ENCODE measurements at places on chromosomes 1 and 21.
A peak's percentile ranks its signal among the peaks of the same experiment; 100 is the strongest.

DNA sequence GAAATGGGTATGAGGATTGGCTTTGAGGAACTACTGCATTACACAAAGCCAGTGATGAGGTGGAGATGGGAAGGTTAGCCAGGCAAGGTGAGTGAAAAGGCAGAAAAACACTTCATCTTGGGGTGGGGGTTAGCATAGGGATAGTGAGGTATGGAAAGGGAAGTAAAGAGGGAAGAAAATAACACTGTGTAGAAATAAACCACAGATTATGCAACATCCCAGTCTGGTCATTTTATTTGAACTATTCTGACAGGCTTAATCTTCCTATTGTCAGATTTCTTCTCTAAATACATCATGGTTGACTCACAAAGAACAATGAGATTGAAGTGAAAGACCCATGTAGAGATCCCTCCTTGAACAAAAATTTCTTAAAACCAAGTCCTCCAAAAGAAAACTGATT lies 640.2 kb downstream of the PTPRC start:
- no peak for DNase-seq

DNA sequence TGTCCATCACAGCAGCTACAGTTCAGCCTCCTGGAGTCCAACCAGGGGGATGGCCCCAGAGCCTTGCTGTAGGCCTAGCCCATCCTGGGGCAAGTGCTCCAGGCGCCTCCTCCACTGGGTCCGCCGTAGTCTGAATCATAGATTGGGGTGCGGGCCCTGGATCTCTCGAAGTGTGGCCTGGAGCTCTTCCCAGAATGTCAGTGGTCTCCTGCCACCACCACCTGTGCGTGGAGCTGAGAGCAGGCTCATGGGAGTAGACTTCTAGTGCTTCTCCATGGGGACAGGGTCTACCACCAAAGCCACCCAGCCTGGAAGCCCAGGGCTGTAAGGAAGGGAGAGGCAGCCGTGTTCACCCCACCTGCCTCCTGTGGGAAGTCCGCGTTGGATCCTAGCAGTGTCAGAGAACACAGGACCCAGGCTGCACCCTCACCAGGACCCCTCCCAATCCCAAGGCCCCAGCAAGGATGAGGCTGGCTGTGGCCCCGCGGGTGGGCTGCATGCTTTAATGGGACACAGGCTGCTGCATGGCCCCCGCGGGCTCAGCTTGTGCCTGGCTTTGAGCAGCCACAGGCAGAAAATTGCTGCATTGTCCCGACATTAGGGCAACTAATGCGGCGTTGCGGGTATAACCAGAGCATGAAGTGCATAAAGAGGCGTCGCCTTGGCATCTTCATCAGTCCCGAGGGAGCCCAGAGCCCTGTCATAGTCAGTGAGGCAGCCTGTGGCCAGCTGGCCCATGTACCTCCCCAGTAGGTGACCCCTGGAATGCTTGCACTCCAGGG lies 735 bp upstream of the HES3 start:
- DNase-seq = no peak

GRCh38 chr1:5739561-5740078 lies 252.6 kb downstream of the NPHP4 start:
- DNase-seq = no peak

DNA sequence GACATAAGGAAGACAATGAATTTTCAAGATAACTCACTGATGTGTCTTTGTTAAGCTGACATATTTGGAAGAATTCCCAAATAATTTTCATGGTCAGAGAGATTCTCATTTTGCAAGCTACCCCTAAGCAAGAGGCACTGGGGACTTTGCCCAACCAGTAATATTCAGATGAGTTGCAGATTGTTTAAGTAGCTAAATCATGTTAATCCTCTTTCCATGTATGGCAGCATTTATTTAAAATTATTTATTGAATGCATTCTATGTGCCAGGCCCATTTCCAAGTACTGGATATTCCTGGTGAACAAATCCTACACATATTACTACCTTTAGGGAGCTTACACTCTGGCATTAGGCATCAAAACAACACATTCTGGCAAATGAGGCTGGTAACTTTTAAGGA lies 56.5 kb upstream of the BACH1 start:
- DNase-seq = no peak

- no peak for DNase-seq
Observed at GRCh38 chr1:7580923-7581753, 190.0 kb upstream of the VAMP3 start.

GRCh38 chr21:16500271-16500670 lies 770.5 kb downstream of the USP25 start:
- DNase-seq = no peak

GRCh38 chr1:170593173-170594011 lies 61.4 kb downstream of the GORAB start:
- DNase-seq = no peak

GRCh38 chr1:117967477-117967876 lies 37.9 kb downstream of the WDR3 start:
- peak; percentile 15 for DNase-seq

- DNase-seq = no peak
Observed at GRCh38 chr1:205772607-205773032, 2.7 kb downstream of the RAB29 start.

DNA sequence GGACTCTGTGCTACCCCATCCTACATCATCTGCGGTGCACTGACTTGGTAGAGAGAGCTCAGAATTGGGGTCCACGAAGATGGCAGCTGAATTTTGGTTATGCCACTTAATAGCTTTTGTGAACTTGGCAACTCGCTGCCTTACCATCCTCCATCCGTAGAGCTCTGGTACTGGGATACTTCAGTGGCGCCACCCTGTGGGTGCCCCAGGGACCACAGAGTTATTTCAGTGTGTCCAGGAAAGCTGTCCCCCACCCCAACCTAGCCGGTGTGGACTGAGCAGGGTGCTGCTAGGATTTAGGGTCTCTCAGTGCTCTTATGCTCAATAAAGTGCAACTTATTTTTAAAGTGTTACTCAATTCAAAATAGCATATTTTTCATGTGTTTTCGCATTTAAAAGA lies 9.0 kb upstream of the USF1 start:
- no peak for DNase-seq

GRCh38 chr1:62057641-62058290 lies 136.9 kb upstream of the L1TD1 start:
- no peak for DNase-seq

GRCh38 chr1:222090103-222090502 lies 348.2 kb upstream of the DUSP10 start:
- DNase-seq = no peak

GRCh38 chr1:103326595-103326994 lies 198.9 kb upstream of the RNPC3 start:
- DNase-seq = no peak

DNA sequence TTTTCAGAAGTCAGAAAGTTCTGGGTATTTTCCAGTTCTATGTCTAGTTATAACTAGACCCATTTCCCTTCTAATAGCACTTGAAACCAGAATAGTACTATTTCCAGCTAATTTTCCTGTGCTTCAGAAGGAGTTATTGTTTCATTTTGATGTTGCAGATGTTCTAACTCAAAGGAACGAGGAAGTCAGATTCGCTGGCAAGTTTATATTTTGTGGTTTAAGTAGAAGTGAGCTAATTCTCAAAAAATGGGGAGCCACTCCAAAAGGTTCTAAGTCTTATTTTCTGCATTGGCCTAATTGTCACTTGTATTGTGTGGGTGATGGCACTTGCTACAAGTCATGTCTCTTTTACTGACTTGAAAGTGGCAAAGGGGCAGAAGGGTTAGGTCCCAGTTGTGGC lies 18.1 kb downstream of the CCDC185 start:
- DNase-seq = no peak

DNA sequence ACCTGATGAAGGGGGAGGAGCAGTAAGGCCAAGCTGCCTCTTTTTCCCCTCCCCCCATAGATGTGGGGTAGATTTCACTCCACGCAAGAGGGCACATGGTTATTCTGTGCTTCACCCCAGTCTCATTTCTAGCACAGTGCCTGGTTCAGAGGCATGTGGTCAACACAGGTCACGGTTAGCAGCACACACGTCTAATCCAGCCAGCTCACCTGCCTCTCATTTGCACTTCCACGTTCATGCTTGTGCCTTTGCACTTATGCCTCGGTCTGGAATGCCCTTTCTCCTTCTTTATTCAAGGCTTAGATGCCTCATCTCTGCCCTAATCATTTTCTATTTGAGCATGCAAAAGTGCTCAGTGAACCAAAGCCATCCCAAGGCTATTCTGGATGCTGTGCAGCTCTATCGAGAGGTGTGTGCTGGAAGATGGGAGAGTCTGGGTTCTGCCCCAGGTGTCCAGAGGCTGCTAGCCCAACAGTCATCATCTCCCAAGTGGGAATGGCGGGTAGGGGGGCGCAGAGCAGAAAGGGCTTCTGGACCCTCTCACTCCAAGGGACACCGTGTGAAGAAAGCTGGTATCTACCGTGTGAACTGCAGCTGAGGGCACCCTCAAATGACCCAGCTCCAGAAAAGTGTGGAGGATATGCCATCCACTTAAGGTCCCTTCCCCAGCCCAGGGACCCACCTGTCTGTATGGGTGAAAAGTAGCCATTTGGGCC lies 2.1 kb upstream of the A3GALT2 start:
- no peak for DNase-seq

GRCh38 chr1:206442101-206442500 lies 28.2 kb upstream of the IKBKE start:
- no peak for DNase-seq

DNA sequence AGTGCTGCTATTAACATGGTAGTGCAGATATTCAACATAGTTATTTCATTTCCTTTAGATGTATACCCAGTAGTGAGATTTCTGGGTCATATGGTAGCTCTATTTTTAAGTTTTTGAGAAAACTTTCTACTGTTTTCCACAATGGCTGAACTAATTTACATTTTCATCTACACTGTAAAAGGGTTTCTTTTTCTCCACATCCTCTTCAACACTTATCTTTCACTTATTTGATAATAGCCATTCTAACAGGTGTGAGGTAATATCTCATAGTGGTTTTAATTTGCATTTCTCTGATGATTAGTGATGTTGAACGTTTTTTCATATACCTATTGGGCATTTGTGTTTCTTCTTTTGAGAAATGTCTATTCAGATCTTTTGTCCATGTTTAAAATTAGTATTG lies 149.8 kb downstream of the PDE4B start:
- DNase-seq = no peak

DNA sequence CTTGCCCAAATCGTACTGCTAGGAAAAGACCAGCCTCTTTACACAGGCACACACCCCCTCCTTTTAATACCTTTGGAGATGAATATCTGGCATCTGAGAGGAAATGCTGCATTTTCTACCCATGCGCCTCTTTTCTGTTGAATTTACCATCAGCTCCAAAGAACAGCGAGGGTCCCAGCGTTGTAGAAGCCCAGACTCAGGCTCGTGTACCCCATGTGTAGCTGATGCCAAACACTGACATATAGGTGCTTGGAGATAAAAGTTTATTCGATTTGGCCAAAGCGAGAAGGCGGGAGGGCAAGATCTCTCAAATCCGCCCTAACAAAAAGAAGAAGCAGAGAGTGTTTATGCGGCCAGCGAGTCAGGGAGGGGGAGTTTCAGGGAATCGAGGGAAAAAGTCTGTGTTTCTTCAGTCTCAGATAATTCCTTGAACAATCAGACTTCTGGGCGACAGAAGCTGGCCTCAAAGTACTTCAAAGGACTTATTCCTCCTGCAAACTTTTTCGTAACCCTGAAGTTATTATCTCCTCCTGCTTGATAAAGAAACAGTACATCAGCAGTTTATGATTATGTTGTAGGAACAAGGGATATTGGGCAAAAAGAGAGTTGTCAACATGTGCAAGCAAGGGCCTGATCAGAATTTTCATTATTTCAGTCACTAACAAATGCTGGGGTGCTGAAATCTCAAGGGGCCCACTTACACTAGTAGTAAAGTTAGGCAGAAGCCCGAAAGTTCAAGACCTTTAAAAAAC lies 642 bp upstream of the CREG1 start:
- peak; percentile 27 for DNase-seq

- no peak for DNase-seq
Observed at GRCh38 chr1:83702356-83702755, 296.6 kb downstream of the TTLL7 start.

- DNase-seq = no peak
Observed at GRCh38 chr1:205972081-205972480, 28.8 kb upstream of the SLC26A9 start.

DNA sequence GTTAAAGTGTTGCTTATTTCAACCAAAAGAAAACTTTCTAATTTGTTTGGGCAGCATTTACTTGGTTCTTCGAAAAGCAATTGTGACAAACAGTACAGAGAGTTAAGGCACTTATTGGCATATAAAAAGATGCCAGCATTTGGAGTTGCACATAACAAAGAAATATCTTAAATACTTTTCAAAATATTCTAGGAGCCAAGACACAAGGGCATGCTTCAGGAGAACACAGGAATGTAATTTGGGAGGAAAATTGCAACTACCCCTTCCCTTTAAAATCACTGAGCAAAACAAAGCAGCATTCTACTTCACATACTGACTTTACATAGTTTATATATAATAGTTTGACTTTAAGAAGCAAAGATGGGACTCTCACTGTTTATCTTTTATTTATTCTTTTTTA lies 4.6 kb upstream of the TIE1 start:
- no peak for DNase-seq

- no peak for DNase-seq
Observed at GRCh38 chr1:43512681-43513080, 18.0 kb upstream of the PTPRF start.

GRCh38 chr21:42521384-42521783 lies 7.7 kb downstream of the SLC37A1 start:
- no peak for DNase-seq

DNA sequence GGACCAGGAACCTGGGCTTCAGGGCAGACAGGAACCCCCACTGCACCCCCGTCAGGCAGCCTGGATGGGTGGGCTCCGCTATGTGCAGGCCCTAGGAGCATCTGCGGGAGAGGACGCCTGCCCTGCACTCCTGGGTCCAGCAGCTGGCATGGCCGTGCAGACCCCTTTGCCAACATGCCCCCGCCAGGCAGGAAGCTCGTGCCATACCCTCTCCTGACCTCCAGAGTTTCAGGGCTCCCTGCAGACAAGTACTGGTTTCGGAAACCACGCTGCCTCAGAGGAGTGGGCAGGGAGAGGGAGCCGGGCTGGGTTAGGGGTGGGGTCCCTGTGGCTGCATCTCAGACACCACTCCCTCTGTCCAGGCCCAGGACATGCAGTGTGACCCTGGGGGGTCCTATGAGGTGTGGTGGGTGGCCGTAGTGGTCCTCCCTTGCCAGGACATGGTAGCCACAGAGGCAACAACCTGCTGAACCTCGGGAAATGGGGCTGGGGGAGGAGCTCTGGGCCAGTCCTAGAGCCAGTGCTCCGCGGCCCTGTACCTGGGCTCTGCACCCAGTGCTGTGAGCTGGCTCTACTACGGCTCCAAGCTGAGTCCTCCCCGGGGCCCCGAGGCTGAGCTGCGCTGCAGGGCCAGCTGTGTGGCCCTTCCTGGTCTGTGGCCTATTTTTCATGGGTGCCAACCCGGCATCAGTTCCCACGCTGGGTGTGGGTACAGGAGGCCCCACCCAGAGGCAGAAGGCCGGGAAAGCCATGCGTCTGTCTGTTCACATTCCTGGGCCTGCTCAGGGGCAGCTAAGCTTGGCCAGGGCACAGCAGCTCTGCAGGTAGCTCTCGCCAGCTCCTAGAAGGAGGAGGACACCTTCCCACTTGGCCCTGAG lies 1.4 kb downstream of the PLEKHN1 start:
- no peak for DNase-seq
